ENCODE measurements at places on chromosomes 7 and 10.
A peak's percentile ranks its signal among the peaks of the same experiment; 100 is the strongest.

- no peak for DNase-seq
Observed at GRCh38 chr7:21718391-21718790, 175.6 kb downstream of the DNAH11 start.

DNA sequence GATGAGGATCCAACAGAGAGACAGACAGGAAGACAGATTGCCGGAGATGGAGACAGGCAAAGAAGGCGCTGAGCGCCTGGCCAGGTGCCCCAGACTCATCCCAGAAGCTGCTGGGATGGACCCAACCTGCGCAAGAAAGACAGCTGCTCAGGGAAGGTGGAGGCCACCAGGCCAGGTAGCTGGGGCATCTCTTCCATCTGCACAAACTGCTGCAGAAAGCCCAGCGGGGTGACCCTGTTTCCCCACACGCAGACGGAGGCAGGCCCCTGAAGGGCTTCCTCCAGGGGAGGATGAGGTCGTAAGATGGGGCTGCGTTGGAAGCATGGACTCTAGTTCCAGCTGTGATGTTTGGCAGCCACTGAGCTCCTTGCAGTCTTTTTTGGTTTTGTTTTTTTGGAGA, 16.5 kb upstream of the YWHAG start:
- DNase-seq, result no peak

DNA sequence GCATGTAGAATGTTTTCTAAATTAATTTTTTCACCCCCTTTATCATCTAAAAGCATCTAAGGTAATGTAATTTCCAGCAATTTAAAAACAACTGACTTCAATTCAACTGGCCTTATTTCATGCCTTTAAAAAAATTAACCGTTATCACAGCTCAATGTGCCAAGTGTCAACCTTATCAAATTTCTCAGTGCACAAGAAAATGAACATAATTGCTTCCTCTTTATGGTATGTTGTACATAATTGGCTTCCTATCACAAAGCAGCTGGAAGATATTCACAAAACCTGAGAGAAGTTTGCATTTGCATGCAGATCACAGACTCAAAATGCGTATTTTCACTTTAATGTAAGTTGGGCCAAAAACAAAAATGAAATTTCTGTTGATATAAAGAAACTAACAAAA, 966.4 kb downstream of the GRM8 start:
- DNase-seq, result no peak

DNA sequence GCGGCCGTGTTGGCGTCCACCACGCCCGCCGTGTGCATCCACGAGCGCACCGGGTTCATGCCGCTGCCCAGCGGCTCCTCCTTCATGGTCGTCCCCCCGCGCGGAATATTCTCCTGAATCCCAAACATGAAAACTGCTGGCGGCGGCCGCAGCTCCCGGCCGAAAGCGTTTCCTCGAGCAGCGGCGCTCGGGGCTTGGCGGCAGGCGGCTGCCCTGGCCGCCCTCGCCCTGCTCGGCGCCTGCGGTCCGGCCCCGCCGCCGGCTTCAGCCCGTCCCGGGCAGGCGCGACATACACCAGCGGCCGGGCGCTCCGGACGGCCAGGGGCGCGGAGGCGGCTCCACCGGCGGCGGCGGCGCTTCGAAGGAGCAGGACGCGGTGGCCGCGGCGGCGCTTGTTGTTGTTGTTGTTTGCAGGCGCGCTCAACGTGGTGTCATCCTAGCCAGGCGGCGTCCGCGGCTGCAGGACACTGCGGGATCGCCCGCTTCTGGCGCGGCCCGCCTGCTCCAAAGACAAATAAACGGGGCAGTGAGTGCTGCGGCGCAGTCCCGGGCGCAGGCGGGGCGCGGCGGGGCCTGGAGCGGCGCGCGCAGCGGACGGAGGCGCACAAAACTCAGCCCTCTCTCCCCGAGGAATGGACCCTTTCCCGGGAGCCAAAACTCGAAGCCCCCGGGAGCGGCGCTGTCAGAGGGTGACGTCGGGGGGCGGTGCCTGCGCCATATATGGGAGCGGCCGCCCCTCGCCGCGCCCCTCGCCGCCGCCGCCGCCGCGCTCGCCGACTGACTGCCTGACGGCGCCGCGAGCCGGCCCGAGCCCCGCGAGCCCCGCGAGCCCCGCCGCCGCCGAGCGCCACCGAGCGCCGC, at the start of gene EBF3:
Gene EBF3 (minus strand): TSS at position 634 of the 861 bp plus-strand sequence. CDS start 506 bp downstream, at position 128.
- peak; percentile 88 for DNase-seq

- no peak for DNase-seq
Observed at GRCh38 chr10:69515699-69516259, 57.4 kb downstream of the NEUROG3 start.

GRCh38 chr10:23499372-23500132, 60.7 kb downstream of the OTUD1 start:
- DNase-seq, result no peak

- DNase-seq, result no peak
Observed at GRCh38 chr7:131967216-131967730, 410.8 kb upstream of the PODXL start.

- DNase-seq, result no peak
Observed at GRCh38 chr7:69708857-69709256, 110.6 kb downstream of the AUTS2 start.

DNA sequence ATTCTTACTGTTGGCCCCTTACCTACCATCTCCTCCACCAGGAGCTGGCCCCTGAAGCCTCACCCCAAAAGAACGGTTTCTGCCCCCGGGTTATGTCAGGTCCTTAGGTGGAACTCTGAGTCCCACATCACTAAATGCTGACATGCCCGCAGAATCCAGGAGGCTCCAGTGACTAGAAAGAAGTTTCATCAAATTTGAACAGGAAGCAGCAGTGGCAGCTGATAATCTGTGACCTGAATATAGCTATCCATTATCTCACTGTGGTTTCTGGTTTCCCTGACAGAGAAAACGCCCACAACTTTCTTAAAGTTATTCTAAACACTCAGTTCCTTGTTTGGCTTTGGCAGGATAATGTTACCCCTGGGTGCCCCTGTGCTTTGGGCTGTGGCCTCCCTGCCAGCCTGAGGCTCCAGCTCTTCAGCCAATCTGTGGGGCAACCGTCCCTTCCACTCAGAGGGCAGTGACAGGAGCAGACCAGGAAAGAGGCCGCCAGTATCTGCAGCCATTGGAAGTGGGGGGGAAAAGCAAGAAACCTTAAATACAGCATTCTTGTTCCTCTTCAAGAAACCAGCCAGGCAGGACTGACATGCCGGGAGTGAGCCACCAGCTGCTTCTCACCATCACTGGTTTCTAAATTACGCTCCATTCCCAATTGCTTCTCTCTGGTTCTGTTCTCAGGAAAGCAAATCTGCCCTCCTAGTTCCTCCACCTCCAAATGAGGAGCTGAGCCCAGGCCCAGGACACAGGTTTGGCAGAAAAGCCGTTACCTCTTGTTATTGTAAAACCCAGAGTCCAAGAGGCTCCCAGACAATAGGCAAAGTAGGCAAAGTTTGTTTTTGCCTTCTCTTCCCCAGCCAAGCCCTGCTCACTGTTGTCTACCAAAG, 41.2 kb upstream of the VCL start:
- no peak for DNase-seq

- DNase-seq, result no peak
Observed at GRCh38 chr7:100640517-100641440, 573 bp downstream of the TFR2 start.

GRCh38 chr10:60314069-60314940, 75.4 kb downstream of the ANK3 start:
- DNase-seq, result no peak

- DNase-seq, result no peak
Observed at GRCh38 chr10:80473096-80473657, 19.1 kb downstream of the TSPAN14 start.

DNA sequence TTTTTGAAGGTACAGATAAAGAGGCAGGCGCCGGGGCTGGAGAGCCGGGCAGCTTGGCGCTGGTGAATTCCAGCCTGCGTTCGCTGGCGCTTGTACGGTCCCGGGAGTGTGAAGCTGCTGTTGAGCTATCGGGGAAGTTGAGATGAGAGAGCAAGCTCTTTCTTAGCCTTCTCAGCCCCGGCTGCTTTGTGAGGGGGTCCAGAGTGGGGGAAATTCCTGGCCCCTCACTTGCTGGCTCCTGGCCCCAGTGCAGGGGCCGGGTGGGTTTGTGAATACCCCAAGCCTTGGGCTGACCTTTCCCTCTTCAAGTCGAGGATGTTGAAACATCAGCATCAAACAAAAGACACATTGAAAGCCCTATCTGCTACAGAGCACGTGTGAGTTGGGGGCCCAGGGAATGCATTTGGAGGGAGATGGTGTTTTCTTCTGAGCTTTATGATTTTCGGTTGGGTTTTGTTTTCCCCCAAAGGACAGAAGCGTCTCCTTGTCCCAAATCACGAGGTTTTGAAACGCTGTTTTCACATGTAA, 2.7 kb downstream of the ZMIZ1 start:
- DNase-seq, result no peak

DNA sequence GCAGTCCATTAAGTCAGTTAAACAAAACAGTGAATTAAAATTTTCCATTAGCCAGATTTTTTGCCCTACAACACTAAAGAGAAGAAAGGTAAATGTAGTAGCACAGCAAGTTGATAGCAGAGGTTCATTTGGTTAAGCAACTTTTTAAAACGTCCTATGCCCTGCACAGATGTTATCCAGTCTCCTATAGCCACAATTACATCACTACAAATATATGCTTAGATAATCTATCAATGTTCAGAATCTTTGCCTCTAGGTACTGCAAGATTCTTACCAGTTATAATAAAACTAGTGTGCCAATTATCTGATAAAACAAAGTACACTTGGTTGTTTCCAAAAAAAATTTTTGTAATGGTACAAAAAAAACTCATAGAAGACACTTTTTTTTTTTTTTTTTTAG, 175.5 kb upstream of the MYO3A start:
- no peak for DNase-seq

- DNase-seq, result no peak
Observed at GRCh38 chr10:118710487-118710886, 44.3 kb downstream of the CACUL1 start.

DNA sequence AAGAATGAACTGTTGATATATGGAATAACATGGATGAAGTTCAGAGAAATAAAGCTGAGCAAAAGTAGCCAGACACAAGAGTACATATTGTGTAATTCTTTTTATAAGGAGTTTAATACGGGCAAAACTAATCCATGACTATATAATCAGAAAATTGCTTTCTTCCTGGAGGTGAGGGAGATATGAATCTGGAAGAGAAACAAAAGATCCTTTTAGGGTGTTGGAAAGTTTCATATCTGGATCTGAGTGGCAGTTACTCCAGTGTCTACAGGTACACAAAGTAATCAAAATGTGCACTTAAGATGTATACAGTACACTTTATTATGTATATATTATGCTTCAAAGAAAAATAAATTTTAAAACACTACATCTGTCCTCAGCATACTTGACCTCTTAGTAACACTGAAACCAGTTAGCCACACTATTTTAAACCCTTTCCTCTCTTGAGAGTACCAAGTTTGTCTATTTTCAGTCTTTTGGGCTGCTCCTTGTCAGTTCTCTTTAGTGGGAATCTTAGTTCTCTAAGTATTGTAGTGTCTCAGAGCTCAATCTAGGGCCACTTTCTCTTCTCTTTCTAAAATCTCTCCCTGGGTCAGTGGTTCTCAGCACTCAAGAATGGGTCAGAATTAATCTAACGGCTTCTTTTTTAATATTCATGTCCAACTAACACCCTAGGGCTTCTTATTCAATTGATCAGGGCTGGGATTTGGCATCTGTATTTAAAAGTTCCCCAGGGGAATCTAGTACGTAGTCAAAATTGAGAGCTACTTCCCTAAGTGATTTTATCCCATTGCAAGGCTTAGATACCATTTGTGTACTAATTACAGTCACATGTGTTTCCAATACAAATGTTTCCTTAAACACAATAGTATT, 4.3 kb upstream of the LIPF start:
- DNase-seq, result no peak

DNA sequence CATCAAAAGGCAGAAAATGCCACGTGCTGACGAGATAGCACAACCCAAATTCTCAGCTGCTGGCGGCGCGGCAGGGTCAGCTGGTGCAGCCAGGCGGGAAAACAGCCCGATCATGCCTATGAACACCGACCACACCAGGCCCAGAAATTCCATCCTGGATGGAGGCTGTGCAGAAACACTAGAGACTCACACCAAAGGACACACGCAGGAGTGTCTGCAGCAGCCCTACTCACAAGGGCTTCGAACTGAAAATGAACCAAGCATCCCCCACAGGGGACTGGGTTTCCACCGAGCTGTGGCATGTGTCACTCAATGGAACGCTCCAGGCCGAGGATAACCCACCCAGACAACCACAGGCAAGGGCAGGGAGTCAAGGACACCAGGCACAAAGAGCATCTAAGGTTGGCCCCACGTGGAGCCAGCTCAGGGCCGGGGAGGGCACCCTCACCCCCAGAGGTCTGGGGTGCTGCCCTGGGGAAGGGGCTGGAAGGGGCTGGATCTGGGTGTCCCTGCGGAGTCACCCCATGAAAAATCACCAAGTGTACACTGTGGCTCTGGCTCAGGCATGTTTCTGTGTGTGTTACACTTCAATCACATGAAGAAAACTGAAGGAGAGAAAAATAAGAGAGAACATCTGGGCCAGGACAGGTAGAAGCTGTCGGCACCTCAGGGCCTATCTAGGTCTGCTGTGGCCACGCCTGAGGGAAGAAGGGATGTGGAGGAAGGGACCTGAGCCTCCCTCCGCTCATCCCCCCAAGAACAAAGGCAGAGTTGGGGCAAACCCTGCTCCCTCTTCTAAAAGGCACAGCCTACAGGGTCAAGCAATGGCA, 33.0 kb downstream of the RASGEF1A start:
- DNase-seq, result peak; percentile 56

GRCh38 chr10:109947111-109947920, 24.0 kb upstream of the XPNPEP1 start:
- no peak for DNase-seq

DNA sequence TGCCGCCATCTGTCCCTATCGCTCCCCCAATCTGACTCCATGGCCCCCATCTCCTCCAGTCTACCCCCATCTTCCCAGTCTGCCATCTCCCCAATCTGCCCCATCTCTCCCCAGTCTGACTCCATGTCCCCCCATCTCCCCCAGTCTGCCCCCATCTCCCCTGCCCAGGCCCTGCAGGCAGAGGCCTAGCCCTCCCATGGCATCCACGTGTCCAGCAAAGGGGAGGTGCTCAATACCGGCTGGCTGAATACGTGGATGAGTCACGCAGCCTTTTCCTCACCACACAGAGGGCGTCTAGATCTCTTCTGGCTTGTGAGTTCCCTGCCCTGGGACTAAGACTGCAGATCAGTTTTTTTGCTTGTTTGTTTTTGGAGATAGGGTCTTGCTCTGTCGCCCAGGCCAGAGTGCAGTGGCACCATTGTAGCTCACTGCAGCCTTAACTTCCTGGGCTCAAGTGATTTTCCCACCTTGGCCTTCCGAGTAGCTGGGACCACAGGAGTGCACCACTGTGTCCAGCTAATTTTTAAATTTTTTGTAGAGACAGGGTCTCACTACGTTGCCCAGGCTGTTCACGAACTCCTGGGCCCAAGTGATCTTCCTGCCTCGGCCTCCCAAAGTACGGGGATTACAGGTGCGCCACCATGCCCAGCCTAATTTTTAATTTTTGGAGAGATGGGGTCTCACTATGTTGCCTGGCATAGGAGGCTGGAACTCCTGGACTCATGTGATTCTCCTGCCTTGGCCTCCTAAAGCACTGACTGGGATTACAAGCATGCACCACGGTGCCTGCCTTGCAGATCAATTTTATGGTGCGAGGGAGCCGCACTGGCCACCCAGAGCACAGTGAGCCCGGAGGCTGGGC, 15.3 kb upstream of the GPR146 start:
- DNase-seq, result peak; percentile 90

Measured in coronary artery (tissue), 2 donors.